ENCODE measurements at places on chromosomes 7 and 10.
A peak's percentile ranks its signal among the peaks of the same experiment; 100 is the strongest.

GRCh38 chr10:71326464-71326881 is 7.4 kb downstream of the SLC29A3 start:
- no peak for DNase-seq

DNA sequence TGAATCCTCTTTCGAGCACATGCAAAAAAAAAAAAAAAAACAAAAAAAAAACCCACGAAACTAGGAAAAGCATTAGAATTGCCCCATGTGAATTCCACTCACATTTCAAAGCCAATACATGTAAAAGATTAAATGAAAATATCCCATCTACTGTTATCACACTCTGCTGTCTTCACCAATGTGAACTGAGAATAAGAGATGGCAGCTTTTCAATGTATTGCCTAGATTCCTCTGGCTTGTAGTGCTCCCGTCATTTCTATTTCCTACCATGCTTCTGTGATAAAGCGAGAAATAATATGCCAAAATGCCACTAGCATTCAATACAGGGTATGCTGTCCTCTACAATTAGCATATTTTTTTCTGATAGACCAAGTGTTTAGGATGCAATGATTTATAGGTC is 517.0 kb downstream of the NRG3 start:
- no peak for DNase-seq

GRCh38 chr10:88346144-88346977 is 236.8 kb downstream of the RNLS start:
- DNase-seq = no peak

DNA sequence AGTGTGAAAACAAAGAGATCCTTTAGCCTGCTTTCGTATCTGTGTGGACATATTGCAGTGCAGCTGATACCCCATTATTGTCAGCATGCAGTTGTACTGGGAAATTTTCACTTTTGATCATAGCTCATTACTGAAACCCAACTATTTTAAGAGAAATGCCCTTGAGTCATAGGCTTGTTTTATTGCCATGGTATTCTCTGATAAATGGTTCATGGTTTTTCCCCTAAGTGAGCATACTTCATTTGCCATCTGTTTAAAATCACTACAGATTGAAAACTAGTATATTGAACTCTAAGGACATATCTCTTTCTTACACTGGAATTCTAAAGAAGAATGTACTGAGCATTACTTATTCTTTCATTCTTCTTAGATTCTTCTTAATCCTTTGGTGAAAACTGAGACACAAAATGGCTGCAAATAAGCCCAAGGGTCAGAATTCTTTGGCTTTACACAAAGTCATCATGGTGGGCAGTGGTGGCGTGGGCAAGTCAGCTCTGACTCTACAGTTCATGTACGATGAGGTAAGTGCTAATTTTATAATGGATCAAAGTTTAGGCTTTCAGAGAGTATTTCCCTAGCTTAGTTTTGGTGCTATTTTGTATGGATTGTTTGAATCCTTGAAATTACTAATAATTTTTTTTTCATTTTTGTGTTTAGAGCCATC is 63.0 kb downstream of the RALA start:
- peak; percentile 50 for DNase-seq

DNA sequence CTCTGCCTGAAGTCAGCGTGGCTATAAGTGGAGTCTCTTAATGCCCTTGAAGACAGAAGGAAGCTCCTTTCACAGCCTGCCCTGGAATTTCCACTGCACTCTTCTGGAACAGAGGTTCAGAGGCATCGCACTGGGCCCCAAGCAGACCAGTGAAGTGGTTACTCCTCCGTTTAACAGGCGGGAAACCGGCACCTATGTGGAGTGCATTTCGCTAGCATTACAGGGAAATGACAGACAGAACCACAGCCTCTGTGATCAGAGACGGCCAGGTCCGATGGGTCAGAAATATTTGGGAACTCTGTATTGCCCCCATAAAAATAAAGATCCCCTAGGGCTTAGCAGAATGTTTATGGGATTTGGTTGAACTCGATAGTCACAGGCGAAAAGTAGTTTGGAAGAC is 406.9 kb upstream of the PRKCQ start:
- no peak for DNase-seq

- DNase-seq = no peak
These were observed 1.2 kb upstream of the MLLT10 start for GRCh38 chr10:21532694-21533466.

- DNase-seq = no peak
These were observed 415.1 kb downstream of the PAXIP1 start for GRCh38 chr7:154587792-154588191.

- DNase-seq = no peak
These were observed 17.5 kb downstream of the ADRB1 start for GRCh38 chr10:114061148-114061547.

DNA sequence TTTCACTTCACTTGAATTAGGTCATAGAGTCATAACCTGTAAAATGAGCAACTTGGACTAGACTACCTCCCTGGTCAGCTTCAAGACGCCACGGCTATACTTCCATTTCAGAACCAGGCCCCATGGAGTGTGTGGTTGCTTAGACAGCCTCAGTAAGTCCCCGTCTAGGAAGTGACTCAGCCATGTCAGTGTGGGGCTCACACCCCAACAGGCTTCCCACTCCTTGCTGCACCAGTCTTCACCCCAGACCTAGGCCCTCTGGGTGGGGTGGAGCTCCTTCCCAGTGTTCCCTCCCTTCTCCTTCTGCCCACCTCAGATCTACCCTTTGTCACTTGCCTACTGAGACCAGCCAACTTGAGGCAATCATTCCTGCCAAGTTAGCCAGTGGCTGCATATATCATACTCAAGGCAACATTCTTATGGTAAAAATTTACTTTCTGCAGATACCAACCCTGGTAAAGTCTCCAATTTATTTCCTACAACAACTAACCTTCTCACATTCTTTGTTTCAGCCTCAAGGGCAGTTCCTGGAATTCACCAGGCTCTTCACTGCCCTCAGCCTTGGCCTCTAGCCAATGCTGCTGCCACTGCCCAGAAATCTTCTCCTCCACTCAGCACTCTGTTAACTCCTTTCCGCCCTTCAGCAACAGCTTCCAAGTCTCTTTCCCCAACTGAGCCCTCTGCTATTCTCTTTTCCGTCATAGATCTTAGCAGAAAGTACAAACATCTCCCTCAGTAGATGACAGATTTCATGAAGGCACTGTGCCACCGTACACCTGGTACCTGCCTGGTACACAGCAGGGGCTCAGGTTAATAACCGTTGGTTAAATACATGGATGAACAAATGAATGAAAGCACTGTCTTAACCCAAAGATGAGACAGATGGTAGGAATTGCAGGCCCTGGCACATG is 31.3 kb upstream of the ZNRF2 start:
- peak; percentile 40 for DNase-seq

- no peak for DNase-seq
These were observed 304.9 kb downstream of the TCERG1L start for GRCh38 chr10:131006458-131007256.

Measured in suppressor macrophage treated with lipopolysaccharide for 4 hours (primary cell).